ENCODE measurements at places on chromosomes 6 and 20.

GRCh38 chr6:29791162-29791561 lies 36.5 kb upstream of the HLA-G start:
- no peak for DNase-seq

DNA sequence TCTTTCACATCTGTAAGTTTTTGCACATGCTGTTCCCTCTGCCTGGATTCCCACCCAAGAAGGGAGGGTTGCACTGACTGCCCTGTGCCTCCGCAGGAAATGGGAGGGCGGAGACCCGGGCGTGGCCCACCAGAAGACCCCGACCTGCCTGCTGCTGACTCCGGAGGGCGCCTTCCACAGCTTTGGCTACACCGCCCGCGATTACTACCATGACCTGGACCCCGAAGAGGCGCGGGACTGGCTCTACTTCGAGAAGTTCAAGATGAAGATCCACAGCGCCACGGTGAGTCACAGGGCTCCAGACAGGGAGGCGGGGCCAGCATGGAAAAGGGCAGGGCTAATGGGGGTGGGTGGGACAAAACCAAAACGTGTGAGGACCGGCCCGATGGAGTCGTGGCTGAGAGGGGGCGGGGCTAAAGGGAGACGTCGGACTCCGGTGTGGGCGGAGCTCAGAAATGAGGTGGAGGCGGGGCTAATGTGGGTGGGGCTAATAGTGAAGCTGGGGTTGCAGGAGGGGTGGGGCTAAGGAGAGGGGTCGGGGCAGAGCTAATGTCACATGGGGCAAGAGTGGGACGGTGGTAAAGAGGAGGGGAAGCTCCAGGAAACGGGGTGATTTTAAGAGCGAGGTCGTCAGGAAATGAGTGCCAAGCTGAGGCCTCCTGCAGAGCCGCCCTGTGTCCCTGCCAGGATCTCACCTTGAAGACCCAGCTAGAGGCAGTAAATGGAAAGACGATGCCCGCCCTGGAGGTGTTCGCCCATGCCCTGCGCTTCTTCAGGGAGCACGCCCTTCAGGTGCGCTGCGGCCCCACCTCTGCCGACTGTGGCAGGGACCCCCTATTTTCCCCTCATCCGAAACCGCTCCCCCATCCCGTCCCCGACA lies 12.6 kb downstream of the HSPA12B start:
- peak; percentile 81 for DNase-seq

DNA sequence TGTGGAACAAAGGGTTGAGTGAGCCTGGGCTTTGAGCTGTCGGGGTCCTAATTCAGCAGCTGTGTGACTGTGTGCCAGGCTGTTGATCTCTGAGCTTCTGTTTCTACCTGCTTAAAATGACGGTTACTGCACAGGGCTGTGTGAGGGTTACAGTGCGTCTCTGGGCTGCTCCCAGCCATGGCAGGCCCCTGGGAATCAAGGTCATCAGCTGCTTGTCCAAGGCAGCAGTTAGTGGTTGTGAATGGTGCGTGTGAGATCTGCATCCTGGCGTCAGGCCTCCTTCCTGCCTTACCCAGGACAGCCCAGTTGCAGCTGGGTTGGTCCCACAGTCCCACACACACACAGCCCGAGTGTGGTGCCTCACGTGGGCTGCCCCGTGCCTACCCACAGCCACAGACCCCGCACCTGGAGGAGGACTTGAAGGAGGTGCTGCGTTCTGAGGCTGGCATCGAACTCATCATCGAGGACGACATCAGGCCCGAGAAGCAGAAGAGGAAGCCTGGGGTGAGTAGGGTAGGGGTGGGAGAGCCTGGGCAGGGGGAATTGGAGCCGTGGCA lies 15.6 kb downstream of the GTSF1L start:
- no peak for DNase-seq

- DNase-seq, result no peak
Measured at GRCh38 chr6:144528743-144529425, 243.7 kb downstream of the UTRN start.

GRCh38 chr20:10114598-10114997 lies 79.8 kb downstream of the ANKEF1 start:
- DNase-seq, result no peak

GRCh38 chr20:50029697-50030461 lies 47.1 kb downstream of the SNAI1 start:
- peak; percentile 93 for DNase-seq

GRCh38 chr6:1870251-1870650 lies 260.5 kb downstream of the FOXC1 start:
- no peak for DNase-seq

DNA sequence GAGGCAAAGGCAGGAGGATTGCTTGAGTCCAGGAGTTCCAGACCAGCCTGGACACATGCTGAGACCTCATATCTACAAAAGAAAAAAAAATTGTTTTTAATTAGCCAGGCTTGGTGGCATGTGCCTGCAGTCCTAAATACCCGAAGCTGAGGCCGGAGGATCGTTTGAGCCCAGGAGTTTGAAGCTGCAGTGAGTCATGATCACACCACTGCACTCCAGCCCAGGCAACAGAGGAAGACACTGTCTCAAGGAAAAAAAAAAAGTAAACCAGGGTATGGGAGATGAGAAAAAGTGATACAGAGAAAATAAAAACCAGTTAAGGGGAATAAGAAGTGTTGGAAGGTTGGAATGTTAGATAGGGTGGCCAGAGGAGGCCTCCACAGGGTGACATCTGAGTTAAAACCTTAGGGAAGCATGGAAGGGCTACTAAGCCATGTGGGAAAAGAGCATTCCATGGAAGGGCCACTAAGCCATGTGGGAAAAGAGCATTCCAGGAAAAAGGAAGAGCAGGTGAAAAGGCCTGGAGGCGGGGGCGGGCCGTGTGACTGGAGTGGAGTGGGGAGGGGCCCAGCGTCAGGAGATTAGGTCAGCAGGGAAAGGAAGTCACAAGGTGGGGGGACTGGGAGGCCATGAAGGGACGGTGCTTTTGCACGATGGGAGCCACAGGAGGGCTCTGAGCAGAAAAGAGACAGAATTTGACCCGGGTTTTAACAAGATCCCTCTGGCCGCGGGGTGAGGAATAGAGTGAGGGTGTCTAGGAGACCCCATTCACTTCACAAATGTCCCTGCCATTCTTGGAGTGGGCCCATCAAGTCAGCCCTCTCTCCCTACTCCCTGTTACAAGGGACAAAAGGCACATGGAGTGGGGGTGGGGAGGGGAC lies 18.3 kb downstream of the CPNE5 start:
- no peak for DNase-seq

DNA sequence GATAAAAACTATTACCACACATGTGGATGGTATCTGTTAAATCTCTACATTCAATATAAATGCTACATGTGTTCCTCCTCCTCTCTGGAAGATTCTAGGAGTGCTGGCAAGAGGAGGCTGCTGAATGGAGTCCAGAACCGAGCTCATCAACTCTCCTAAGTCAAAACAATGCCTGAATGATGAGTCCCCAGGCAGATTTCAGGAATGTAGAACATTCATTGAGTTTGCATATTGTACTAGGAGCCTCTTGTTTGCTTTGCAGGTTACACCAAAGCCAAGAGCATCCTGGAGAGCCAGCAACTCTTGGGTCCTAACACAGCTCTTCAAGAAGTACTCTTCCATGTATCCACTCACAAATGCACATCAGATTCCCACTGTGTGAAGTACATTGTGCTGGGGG lies 117.6 kb upstream of the UST start:
- no peak for DNase-seq

GRCh38 chr6:145336119-145336518 lies 399.2 kb downstream of the EPM2A start:
- DNase-seq, result no peak

DNA sequence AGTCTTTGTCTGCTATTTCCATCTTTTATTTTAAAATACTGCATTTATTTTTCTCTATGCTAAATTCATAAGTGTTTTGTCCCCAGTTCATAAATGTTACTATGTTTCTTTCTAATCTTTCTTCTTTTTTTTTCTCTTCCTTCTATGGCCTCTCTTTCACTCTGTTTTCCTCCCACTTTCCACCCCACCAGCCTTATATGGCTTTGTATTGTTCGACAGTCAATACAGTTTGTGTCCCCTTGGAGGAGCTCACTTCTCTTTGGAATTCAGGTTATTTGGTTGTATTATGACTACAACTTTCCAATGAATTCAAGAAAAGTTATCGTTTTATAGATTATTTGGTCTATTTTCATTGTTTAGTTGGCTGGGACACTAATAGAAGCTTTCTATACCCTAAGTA lies 393.5 kb downstream of the NKAIN2 start:
- DNase-seq, result no peak

DNA sequence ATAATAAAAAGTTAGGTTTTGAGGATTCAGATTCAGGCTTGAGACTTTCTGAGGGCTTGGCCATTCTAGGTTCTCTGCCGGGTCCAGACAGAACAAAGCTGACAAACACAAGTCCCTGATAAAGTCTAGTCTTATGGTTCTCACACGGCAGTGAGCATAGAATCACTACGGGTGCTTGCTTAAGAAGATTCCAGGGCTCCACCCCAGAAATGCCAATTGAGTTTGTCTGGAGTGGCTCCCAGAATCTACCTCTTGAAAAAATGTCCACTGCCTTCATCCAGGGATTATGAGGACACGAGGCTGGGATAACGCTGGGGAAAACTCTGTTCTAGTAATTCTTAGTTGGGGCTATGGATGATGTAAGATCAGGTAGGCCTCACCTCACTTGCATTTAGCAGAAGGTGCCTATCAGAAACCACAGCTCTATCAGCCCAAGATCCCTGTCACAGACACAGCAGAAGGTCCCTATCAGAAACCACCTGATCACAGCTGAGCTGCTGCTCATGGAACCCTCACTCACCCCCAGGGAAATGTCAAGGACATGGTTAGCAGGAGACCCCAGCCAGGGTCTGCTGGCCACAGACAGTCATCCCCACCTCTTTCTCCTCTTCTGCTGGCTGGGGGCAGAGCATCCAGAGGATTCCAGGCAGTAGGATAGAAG lies 52.3 kb downstream of the RAB44 start:
- no peak for DNase-seq

DNA sequence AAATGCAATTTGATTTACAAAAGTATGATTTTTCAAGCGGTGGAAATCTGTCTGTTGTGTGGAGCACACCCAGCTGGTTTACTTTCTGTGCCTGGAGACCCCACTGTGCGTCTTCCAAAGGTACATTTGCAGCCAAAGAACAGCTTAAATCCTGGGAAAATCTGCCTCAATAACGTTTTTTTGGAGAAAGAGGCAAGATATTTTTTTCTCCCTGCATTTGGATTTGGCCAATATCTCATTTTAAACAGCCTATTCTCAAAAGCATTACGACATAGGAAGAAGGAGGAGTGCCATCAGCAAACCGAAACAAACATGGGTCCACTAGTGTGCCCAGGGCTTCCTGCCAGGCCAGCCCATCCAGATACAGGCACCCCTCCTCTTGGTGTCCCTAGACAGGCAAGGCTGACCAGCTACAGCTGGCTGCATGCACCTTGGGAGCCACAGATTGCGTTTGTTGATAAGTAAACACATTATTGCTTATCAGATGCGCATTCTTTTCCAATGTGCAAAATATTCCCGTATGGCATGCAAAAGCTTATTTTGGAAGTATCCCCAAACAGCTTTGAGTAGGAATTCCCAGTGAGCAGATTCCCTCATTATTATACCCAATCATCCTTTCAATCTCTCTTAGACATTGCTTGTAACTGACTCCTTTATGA lies 184.5 kb upstream of the MARCKS start:
- peak; percentile 67 for DNase-seq

- no peak for DNase-seq
Measured at GRCh38 chr20:59945731-59946130, 5.5 kb downstream of the FAM217B start.

DNA sequence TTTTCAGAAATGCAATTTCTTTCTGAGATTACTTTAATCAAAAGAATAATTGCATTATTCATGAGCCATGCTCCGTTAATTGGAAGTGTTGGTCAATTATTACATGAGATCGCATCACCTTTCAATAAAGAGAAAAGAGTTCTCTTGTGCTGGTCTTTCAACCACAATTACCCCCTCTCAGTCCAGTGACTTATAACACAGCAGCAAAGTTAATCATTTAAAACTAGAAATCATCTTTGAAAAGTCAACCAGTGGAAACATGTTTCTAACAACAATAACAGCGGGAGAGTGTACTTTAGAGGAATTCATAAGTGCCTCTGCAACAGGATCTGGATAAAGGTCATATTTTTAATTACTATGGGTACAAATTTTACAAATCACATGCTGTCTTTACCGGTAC lies 384.4 kb upstream of the AGPAT4 start:
- DNase-seq, result no peak

GRCh38 chr6:33897189-33897780 lies 93.5 kb upstream of the MLN start:
- no peak for DNase-seq

GRCh38 chr6:34416877-34417371 lies 8.9 kb downstream of the RPS10 start:
- no peak for DNase-seq

DNA sequence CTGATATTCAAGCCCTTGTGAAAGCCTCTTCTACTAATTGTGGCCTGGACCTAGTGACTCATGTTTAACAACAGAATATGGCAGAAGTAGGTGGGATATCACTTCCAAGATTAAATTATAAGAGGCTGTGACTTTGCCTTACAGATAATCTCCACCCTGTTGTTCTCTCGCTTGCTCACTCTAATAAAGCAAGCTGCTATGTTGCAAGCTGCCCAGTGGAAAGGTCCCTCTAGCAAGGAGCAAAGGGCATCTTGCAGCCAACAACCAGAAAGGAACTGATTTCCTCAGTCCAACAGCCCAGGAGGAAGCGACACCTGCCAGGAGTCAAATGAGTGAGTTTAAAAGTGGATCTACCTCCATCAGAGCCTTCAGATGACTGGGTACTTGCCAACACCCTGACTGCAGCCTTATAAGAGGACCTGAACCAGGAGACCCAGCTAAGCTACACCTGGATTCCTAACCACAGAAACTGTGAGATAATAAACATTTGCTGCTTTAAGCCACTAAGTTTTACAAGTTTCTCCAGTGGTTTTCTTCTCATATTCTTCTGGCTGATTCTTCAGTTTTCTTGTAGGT lies 112.6 kb downstream of the FRK start:
- DNase-seq, result no peak

- no peak for DNase-seq
Measured at GRCh38 chr6:121442576-121442975, 7.1 kb downstream of the GJA1 start.

DNA sequence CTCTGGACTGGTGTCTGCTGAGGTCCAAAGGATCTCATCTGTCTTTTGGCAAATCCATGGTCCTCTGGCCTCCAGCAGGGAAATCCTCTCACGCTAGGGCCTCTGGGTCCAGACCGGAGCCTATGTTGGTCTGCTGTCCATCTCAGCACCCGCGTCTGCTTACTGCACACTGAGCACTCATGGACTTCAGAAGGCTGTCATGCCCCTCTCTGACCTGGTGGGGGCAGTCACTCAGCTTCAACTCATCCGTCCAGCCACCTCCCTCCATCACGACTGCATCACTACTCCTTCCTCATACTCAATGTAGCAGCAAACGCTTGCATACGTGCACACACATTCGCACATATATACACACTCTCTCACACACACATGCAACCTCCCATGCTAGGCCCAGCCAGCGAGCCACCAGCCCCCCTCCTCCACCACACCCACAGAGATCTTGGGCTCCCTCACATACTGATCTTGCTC lies 33.3 kb downstream of the GABRR2 start:
- no peak for DNase-seq

- DNase-seq, result no peak
Measured at GRCh38 chr6:3664625-3665041, 86.9 kb downstream of the PXDC1 start.
